NCI-H187 treated with DMSO at 0.1 percent for 48 hours (cell line): ENCODE measurements at places on chromosomes 4 and X.

- DNase-seq = no peak
These were observed 67.2 kb downstream of the SMARCAD1 start for GRCh38 chr4:94274912-94275311.

GRCh38 chr4:88040707-88041106 lies 33.3 kb downstream of the PKD2 start:
- no peak for DNase-seq

DNA sequence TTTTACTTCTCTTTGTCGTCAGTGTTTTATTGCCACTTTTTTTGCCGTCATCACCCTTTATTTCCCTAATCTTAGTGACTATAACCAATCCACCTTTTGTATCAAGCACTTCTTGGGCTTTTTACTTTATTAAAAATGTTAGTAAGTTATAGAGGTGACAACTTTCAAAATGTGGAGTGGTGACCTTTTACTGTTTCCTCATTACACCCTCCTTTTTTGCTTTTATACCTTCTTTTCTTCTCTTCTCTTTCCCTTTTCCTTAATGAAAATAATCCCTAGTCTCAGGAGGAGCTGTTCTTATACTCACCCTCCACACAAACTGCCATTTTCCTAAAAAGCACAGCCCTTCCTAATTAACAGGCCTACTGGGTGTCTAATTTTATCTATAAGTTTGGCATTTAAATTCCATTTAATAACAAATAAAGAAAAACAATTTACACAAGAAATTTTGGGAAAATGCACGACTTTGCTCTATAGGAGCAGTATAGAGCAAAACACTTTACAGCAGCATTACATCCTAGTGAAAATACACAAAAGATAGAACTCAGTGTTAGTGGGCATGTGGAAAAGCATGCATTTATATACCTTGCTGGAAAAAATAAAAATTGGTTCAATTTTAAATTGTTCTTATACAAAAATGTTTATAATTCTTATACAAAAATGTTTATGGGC lies 27.3 kb downstream of the BBS12 start:
- no peak for DNase-seq

DNA sequence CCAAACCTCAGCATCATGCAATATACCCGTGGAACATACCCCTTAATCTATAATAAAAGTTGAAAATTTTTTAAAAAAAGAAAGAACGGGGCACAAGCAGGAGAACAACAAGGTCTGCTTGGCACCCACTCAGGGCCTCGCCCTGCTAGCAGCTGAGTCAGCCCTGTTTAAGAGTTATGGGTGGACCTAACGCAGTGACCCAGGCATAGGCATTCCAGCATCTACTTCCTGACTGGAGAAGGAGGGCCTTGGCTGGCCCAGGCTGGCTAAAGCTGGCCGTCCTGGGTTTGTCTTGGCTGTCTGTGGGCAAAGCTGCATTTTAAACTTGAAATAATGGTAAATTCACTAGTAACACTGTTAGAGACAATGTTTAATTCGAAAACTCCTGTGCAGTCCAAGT lies 236.7 kb upstream of the PGRMC2 start:
- DNase-seq = no peak

GRCh38 chr4:47863486-47863885 lies 25.6 kb upstream of the CORIN start:
- no peak for DNase-seq

- DNase-seq = no peak
These were observed 134.3 kb upstream of the PPARGC1A start for GRCh38 chr4:24024157-24024556.

DNA sequence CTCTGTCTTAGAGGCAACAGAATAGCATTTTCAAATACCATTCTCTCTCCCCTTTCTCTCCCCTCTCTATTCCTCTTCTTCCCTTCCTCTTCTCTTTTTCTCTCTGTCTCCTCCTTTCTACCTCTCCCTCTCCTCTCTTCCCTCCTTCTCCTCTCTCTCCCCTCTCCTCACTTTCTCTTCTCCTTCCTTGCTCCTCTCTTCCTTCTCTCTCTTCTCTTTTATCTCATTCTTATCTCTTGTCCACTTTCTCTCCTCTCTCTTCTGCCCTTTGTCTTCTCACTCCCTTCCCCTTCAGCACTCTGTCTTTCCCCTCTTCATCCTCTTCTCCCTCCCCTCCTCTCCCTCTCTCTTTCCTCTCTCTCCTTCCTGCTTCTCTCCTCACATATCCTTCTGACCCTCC lies 2265.8 kb upstream of the TENM3 start:
- DNase-seq = no peak

- no peak for DNase-seq
These were observed 12.1 kb downstream of the PPP2R3B start for GRCh38 chrX:374596-374995.

DNA sequence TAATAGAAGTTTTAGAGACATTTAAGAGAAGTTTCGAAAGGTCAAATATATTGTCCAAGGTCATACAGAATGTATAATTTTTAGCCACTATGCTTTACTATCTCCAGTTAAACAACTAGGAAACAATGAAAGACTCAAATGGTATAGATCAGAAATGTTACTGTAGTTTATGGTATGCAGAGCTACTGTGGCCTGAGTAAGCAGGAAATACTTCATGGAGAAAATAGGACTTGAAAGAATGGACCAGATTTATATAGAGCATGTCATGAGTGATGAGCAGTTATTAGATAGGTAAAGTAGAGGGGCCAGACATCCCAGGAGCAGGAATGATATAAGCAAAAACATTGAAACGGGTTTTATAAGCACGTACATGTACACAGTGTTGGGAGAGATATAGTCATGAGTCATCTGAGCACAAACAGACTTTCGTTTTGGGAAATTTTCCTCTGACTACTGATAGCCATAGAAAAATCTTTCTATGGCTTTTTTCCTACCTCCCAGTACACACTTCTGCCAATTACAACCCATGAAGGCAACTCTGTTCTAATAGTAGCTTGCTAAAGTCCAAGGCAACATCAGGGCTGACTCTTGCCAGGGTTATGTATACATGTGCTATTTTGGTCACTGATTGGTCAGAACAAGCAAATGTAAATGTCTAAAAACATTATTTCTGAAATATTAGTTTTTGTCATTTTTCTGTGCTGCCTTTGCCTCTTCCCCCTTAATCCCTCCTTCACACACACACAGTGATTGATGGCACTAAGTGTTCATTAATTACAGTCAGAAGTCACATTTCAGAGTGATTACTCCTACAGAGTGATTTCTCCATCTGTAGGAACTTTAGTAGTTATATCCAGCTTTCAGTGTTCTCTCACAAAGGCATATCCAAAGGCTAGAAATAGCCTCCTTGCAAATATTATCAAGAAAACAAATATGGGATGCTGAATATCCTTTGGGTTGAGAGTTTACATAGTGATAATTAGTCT lies 198.7 kb downstream of the ENOX2 start:
- no peak for DNase-seq

DNA sequence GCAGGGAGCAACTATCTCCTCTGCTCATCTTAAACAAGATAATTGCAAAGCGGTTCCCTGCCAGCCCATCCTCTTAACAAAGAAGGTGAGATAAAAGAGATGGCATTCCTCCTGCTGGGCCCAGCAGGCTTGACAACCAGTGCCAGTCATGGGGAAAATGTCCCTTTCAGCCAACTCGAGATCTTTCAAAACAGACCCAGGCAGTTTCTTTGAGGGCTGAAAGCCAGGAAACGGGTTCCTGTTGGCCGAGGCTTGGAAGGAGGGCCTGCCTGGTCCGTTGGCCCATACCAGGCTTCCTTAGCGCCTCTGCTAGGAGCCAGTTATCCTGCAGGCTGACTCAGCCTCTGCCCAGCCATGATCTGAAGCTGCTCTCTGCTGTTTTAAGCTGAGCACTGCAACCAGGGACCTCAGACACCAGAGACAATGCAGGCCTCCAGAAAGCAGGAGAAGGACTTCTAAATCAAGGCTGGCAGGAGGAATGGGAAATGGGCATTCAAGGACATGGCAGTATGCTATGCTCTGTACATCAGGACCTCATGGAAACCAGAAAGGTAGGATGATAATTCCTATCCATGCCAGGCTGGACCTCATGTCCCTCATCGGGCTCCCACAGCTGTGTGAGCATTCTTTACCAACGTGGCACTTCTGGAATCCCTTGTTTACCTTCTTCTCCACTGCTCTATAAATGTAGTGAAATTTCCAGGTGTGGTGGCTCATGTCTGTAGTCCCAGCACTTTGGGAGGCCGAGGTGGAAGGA lies 42.4 kb upstream of the SLC2A9 start:
- DNase-seq = no peak

- DNase-seq = no peak
These were observed 76.2 kb upstream of the PAQR3 start for GRCh38 chr4:79015411-79015810.

DNA sequence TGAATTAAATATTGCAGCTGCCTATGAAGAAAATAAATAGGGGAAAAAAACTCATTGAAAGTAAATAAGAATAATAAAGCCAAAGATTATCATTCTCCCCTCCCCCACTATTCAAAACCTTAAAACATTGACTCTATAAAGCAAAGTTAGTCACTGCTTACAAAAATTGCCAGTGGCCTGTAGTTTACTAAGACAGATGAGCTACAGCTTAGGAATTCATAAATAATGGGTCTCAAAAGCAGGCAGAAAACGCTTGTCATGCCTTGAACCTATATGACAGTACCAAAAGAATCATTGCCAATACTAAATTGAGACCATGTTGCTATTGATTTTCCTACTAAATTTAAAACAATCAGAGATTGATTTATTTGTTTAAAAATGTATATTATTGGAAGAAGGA lies 78.9 kb downstream of the SLC10A7 start:
- no peak for DNase-seq

GRCh38 chr4:186859420-186859819 lies 135.8 kb upstream of the FAT1 start:
- DNase-seq = no peak

- DNase-seq = no peak
These were observed 599 bp upstream of the IL2RG start for GRCh38 chrX:71111921-71112431.

DNA sequence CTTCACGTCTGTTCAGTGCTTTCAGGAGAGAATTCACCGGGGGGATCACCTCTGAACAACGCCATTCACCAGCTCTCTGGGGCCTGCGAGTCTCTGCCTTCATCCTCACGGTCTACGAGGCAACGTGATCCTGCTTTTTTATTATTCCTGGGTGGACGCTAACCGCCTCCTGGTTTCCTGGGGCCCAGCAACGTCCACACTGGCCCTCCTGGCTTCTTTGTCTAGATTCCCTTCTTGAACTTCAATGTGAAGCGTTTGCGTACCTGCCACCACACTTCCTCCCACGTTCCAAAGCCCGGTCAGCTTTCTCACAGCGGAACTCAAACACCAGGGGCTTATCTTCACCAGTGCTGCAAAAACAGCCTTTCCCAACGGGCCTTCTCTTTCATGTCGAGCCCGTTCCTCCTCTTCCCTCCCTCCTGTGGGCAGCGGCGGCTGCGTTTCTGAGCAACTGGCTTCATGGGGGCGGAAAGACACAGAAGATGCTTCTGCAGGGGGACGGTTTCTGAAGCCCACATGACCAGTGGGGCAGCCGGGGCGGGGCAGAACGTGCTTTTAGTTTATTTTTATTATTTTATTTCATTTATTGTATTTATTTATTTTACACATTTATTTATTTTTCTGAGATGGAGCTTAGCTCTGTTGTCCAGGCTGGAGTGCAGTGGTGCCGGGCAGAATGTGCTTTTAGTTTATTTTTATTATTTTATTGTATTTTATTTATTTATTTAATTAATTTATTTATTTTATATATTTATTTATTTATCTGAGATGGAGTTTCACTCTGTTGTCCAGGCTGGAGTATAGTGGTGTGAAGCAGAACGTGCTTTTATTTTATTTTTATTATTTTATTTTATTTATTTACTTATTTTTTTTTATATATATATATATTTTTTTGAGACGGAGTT lies 64.6 kb downstream of the CRLF2 start:
- DNase-seq = no peak

GRCh38 chr4:101993002-101993841 lies 202.7 kb downstream of the BANK1 start:
- no peak for DNase-seq

DNA sequence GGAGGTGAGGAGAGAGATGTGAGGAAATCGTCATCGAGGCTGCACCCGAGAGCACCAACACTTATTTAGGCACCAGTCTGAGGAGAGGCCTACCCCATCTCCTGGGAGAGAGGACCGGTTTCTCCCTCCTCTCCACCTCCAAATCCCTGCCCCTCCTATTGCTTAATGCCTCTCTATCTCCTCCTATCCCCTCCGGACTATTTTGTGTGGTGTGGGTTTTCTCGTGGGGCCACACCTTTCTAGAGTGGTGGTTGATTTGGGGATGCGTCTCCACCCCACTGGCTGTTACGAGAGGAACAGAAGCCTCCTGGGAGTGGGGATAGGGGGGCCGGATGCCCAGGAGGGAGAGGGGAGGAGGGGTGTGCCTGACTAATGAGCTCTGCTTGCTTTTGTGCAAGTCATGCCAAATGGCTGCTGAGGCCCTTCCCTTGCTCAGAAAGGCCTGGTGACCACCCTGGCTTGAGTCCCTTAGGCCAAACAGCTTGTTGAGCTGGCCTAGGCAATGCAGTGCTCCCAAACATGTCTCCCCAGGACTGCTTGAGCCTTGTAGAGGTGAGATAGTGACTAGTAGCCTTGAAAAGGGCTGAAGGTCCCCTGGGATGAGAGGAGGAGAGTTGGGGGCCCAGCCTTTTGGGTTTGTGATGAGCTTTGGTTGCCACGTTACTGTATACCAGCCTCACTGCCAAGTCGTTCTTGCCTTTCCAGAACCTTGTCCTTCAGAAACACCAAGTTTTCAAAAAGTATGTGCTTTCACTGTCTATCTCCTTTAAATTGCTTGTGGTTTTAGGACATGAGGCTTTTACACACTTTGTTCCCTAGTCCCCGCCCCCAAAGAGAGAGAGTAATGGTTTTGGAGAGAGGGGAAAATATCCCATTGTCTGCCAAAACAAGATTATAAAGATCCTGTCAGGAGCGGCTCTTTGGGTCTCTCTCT lies 1.2 kb downstream of the MSN start:
- DNase-seq = no peak

DNA sequence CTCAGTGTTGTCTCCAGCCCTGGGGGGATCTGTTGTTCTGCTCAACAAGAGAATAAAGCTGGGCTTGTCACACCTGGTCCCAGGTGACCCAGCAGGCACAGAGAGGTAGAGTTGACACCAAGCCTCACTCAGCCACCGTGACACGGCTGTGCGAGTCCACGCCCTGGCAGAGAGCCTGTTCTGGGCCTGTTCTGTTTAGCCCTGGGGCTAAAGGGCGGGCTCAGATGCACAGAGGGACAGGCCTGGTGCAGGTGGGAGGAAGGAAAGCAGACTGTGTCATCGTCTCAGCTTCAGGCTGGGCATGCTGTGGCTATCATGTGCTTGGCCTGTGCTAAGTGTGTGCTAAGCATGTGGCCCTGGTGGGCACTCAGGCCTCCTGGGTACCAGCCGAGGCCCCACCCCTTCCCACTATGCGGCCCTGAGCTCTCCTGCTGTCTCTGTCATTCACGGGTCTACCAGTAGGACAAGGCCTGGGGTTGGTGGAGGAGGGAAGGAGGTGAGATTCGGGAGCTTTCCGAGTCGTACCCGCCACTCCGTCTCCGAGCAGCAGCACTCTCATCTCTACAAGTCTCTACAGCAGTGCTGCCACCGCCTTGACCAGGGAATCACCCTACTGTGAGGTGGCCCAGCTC lies 10.8 kb downstream of the WFS1 start:
- DNase-seq = no peak

- DNase-seq = no peak
These were observed 34.6 kb upstream of the TMPRSS11D start for GRCh38 chr4:67918428-67918827.
